ENCODE measurements at places on chromosomes 6 and 20.

DNA sequence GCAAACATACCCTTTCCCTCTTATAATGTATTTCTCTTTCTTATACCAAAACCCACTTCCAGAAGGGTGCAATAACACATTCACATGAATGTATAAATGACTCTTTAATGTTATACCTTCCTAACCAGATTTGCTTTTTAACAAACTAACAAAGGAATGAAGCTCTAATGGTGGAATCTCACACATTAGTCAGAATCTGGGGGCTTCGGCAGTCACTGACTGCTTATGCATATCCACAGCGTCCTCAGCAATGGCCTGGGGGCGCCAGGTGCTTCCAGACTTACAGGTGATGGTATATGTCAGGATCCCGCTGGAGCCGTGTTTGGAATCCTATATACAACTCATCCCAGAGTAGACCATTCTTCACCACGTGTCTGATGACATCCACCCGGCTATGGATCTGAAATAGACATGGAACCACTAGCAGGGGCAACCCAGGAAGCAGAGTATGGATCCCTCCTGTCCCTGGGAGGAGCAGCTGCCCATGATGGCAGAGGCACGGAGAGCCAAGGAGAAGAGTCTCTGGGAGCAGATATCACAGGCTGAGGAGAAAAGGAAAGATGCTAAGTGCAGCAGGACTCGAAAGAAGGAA, 150.8 kb upstream of the RIPOR2 start:
- DNase-seq = no peak

DNA sequence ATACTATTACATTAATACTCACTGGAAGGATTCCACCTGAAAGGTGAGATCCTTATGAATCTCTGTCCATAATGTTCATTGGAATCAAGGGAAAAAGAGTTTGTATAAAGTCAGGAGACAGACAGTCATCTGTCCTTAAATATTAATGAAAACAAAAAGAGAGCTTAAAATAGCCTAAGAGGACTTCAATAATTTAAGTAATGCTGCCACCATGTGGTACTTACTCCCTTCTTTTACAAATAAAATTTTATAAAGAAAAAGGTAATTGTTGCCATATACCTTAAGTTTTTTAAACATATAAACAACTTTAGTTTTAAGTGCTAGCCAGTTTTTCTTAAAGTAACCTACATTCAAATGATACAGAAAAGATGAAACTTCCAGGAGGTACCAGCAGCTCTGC, 5.1 kb downstream of the BLOC1S5 start:
- peak; percentile 21 for DNase-seq

- no peak for DNase-seq
Measured at GRCh38 chr6:18752278-18753068, 365.3 kb downstream of the RNF144B start.

- no peak for DNase-seq
Measured at GRCh38 chr20:40309731-40310130, 379.3 kb downstream of the MAFB start.

DNA sequence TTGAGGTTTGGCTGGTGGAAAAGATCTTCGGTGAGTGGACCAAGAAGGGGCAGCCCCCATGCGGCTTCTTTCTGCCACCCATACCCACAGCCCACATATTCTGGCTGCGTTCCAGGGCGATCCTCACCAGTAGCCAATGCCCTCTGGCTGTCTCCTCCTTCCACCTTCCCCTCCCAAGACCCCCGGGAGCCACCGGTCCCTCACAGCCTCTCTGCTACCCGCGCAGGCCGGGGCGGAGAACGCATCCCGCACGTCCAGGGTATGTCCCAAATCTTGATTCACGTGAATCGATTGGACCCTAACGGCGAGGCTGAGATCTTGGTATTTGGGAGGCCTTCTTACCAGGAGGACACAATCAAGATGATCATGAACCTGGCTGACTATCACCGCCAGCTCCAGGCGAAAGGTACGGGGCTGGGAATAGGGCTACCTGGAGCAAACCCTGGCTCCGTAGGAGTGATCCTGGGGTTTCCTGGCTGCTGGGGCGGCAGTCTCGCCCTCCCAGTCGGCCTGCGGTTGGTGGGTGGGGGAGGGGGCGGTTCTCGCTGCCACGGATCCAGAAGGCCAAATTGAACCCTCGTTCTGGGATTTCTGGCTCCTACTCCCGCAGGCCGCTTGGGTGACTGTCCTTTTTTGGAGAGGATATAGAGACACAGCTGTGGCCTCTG, 545 bp downstream of the KHDC3L start:
- DNase-seq = no peak
